Left renal pelvis (tissue), 4 donors: ENCODE measurements at places on chromosomes 12 and 14. TPM values are rescaled to one million over a fixed set of nuclear protein-coding genes. Genes with fewer than 3 reads are reported as not detected.

The ARHGDIB gene
- polyA plus RNA-seq, result 43.1 TPM

The KLRB1 gene
- polyA plus RNA-seq, result 4.2 TPM

The ATP6V1D gene
- polyA plus RNA-seq, result 134 TPM

The APOF gene
- polyA plus RNA-seq, result 0.13 TPM

The RND1 gene
- polyA plus RNA-seq, result 2.9 TPM

The RNU4-1 gene
- not detected for polyA plus RNA-seq

The RDH12 gene
- 0.36 TPM for polyA plus RNA-seq

The ADAM21 gene
- 0.36 TPM for polyA plus RNA-seq

The SLC4A8 gene
- polyA plus RNA-seq, result 4.6 TPM

The ZNF891 gene
- polyA plus RNA-seq, result 3.6 TPM

The LGR5 gene
- polyA plus RNA-seq, result 21.9 TPM

The ZC2HC1C gene
- polyA plus RNA-seq, result 9.5 TPM

The PTCSC3 gene
- polyA plus RNA-seq, result not detected

DNA sequence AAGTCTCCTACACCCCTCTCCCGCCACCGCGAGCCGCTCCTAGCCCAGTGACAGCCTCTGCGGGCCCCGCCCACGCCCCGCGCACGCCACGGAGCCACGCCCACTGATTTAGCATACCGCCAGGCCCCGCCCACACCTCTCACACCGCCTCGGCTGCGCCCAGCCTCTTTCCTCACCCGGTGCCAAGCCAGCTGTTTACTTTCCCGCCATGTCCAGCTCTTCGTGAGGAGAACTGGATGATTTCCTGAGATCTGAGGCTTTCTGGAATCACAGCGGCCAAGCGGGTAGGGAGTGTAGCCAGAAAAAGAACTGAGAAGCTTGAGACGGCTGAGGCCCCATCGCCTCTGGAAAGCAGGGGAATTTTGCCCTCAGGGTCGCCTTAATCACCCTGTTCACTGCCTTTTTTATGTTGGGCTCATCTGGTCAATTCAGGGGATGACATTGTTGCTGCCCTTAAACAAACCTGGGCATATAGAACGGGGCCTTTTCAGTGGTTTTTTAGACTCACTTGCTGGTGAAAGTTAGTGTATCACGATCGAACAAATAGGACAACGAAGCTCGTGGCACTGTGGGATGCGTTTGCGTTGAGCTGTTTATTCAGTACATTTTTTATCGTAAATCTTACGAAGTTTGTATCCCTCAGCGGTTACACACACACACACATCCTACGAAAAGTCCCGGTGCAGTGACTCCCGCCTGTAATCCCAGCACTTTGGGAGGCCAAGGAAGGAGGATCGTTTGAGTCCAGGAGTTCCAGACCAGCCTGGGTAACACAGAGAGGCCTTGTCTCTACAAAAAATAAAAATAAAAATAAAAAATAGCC, at the start of gene RNF212B:
RNF212B (plus strand) TSS at position 165 of the 823 bp plus-strand sequence. CDS start 2,410 bp downstream, outside the sequence.
- peak; percentile 63 for DNase-seq

- no peak for DNase-seq
Measured at GRCh38 chr12:132218915-132219314, 74.7 kb downstream of the NOC4L start.

- DNase-seq, result no peak
Measured at GRCh38 chr12:5185435-5186069, 141.9 kb downstream of the KCNA5 start.

DNA sequence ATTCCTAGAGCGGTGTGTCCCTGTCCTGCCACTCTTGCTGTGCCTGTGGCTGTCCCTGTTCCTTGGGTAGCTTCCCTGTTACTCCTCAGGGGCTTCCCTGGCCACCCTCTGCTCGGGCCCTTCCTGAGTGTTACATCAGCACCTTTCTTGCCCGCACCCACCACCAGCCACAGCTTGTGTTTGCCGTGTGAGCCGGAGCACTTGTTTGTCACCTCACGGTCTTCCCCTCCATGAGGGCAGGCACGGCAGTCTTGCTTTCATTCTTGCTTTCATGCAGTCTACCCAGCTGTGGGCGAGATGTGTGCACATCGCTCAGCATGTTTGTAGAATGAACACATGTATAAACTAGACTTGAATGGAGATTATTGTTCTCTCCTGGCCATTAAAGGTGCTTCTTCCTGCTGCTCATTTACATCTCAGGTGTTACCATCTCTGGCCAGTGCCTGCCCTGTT, 42.0 kb downstream of the TRAF3 start:
- no peak for DNase-seq

DNA sequence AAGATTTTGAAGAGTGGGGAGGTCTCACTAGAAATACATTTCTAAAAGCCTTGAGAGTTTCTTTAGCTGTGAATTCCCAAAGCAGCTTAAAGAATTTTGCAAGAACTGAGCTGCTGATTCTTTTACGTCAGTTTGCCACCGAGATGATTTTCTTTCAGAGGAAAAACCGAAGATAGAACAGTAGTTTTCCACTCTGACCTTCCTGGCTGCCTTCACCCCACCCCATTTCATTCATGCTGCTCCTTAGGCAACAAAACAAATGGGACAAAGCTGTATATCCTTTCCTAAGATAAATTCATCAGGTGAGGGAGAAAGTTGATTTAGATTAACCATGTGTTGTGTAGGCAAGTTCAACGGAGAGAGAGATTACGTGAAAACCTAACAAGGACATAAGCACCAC, 947.0 kb downstream of the GALC start:
- no peak for DNase-seq

- DNase-seq, result no peak
Measured at GRCh38 chr12:81360916-81361315, 283.0 kb downstream of the ACSS3 start.

DNA sequence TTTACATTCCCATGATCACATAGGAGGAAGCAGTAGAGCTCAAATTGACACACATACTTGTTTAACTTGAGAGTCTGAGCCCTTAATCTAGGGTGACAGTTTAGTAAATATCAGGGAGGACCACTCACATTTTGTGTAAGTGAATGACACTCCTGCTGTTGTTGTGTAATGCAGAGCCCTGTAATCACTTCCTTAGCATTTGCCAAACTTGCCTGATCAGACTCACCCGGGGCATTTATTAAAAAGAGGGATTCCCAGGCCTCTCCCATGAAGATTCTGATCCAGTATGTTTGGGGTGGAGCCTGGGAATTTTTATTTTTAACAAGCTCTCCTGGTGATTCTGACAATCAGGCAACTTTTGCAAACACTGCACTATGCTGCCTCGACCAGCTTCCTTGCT, 119.6 kb downstream of the NUAK1 start:
- DNase-seq, result no peak

DNA sequence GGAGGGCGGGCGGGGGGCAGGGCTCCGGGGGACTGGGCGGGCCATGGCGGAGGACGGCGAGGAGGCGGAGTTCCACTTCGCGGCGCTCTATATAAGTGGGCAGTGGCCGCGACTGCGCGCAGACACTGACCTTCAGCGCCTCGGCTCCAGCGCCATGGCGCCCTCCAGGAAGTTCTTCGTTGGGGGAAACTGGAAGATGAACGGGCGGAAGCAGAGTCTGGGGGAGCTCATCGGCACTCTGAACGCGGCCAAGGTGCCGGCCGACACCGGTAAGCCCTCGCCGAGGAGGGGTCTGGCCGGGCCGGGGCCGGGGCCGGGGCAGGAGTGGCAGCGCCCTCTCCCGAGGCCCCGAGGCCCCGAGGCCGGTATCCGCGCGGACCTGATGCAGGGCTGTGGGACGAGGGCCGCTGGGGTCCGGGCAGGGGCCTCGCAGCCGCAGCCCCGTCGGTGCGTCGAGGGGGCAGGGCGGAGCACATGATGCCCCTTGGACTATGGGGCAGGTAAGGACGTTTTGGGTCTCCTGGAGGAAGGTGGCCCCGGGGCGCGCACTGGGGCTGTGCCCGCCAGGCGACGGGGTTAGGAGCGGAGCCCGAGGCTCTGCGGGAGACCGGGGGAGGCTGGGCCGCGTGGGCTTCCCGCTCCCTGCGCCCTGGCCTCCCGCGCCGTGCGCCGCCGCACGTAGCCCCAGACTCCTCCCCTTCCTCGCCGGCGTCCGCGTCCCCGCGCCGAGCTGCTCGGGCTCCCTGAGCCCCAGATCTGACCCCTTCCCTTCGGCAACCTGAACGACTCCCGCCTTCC, at the start of gene TPI1:
TPI1 (plus strand) TSS at position 119 of the 798 bp plus-strand sequence; CDS start at position 155, 36 bp downstream.
- DNase-seq, result no peak

GRCh38 chr14:90300611-90301047, 31.1 kb downstream of the NRDE2 start:
- DNase-seq, result no peak

GRCh38 chr12:51345681-51346080, 798 bp downstream of the CELA1 start:
- DNase-seq, result no peak

DNA sequence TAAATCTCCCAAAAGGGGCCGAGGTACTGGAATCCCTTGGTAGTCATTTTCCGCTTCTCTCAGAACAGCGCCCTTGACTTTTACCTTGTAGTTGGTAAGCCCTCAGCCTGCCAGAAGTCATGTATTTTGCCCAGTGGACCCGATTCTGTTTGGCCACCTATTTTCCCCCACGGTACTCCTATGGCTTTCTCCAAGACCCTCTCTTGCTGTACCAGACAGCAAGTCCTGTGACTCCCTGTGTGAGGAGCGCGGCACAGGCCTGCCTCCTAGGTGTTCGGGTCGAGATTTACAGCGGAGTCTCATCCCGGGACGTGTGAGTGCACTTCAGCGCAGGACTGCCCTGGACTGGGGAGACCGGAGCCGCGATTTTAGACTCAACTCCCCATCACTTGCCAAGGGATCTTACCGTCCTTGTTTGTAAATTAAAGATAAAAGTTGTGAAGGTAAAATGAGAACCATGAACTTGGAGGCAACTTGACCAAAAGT, 1.1 kb upstream of the MBD6 start:
- DNase-seq, result peak; percentile 29

DNA sequence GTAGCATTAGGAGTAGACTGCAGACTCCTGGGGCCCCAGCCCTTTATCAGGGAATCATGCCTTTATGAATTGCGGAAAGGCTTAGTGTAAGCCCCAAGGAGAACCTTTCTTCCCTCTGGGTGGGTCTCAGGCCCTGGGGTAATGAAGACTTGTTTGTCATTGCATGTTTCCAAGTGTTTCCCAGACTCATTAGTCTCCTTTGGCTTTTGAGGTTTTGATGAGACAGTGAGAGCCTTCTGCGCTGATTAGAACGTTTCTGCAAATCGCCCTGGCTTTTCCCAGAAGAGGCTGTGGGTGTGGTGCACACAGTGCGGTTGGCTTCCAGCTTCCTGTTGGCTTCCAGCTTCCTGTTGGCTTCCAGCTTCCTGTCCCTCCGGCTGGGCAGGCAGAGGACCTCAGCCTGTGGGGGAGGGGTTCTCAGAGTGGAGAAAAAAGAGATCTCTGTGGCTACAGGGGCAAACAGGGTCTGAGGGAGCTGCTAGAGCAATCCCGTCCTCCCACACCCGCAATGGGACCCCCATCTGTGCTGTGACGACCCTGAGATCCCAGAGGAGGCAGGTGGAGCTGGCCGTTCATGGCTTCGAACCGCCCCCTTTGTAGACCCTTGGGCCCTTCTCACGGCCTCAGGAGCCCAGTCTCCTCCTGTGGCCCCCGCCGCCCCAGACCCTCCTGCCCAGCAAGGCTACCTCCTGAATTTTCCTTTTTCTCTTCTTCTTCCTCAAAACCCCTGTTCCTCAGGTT, 42.1 kb downstream of the GPR68 start:
- DNase-seq, result no peak

DNA sequence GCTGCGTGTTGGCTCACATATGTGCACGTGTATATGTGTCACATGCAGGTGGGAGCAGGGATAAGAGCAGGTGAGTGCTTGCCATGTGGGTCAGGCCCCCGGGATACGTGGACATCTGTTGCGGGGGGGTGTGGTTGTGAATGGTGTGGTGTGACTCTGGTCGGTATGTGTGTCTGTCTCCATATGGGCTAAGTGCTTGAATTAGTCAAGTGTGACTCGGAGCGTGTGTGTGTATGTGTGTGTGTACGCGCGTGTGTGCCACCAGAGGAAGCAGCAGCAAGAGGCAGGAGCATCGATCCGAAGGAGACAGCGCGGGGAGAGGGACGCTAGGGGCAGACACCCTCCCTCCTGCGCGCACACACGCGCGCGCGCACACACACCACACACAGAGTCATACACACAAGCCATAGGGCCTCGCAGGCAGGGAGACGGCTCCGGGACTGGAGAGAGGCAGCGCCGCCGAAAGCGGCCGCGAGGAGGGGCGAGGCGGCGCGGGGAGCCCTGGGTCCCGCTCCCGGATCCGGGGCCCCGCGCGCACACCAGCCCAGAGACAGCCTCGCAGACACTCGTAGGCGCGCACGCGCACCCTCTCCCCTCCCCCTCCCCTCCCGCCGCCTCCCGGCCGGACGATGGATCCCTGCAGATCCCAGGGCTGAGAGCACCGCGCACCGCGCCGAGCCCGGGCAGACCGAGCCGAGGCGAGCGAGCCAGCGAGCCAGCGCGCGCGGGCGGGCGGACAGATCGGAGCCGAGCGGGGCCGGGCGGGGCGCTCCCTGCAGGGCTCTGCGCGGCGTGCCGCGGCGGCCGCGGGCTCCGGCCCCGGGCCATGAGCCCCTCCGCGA, at the start of gene ASIC1:
ASIC1 (plus strand) TSS at position 597 of the 842 bp plus-strand sequence. CDS start 1,171 bp downstream, outside the sequence.
- peak; percentile 36 for DNase-seq

DNA sequence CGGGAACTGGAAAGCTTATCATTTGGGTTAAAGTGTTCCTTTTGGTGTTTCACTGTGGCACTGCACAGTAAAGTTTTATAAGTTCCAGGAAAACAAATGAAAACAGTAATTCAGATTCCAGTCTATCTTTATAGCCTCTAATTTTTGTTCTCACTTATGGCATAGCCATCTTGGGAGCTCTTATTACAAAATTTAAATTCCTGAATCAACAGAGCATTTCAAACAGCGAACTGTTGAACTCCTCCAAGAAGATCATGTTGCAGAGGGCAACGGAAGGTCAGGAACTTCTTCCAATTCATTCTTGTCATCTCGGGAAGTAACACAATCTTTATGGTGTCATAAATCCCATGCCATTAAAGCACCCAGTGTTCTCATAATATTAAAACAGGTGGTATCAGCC, 229.1 kb downstream of the KCNC2 start:
- peak; percentile 87 for DNase-seq

GRCh38 chr12:62931477-62931876, 3.5 kb downstream of the PPM1H start:
- no peak for DNase-seq

GRCh38 chr12:111186347-111186746, 182.5 kb downstream of the PHETA1 start:
- no peak for DNase-seq

DNA sequence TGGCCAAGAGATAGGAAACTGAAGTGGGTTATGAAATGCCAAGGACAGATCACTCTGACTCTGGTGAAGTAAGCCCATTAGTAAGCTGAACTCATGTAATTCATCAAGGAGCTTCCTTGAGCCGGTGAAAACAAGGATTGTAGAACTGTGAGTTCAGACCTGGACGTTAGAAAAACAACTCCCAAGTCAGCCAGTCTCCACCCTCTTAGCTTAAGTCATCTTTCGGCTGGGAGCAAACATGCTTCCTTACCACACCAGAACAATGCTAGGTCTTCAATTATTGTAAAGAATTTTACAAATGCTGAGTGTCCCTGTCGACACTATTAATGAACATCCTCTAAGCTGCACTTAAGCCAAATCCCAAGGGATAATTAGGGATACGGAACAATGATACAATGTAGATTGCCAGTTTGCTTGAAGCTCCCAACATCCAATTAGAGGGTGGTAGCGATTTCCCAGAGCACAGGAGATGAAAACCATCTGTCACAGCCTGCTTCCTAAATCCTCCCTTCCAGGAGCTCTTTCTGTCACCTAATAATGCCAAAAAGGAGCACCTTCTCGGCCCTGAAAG, 45.7 kb upstream of the VASH1 start:
- no peak for DNase-seq

- DNase-seq, result no peak
Measured at GRCh38 chr14:60212503-60213371, 36.3 kb upstream of the PPM1A start.

- no peak for DNase-seq
Measured at GRCh38 chr12:110744601-110745264, 2.0 kb upstream of the PPP1CC start.

- no peak for DNase-seq
Measured at GRCh38 chr14:68947802-68948201, 31.3 kb downstream of the ACTN1 start.
